ENCODE measurements at places on chromosomes 1 and 21.

- no peak for DNase-seq
Observed at GRCh38 chr1:67827688-67828087, 5.6 kb downstream of the GNG12 start.

DNA sequence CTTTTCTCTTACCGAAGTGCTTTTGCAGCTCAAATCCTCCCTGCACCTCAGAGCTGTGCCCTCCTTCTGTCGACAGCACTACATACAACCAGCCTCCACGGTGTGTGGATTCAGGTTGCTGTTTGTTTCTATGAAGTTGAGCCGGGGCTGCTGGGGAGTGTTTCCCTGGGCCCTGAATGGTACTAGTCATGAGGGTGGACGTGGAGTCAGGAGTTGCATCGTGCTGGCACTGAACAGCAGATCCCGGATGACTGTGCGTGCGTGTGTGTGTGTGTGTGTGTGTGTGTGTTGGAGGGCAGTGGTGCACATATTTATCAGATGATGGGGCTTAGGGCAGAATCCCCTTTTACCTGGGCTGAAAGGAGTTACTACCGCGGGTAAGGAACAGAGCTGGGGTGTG is 47.0 kb downstream of the ACTL8 start:
- no peak for DNase-seq

DNA sequence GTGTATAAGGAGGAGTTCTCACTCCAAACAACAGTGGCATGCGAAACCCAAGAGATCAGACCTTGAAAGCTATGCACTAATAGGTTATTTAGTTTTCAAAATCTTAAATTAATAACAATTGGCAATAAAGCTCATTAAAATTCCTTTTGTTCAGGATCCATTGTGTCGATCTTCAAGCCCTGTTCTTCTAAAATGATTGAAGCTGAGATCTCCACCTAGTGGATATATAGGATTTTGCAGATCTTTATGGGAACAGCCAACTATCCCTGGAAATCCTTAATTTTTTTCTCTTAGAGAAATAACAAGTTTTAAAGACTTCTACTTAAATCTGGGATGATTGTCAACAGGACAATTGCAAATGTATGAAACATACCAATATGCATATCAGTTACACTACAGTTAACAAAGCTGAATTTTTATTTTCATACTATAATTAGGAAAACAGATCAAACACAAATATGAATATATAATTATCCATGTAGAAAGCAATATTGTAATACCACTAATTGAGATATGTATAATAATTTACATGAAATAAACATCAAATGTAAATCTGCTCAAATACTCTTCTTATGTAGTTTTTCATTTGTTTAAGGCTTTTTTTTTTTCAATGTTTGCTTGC is 43.3 kb downstream of the LRRC53 start:
- DNase-seq: no peak

GRCh38 chr21:25459365-25459764 is 147.9 kb downstream of the MRPL39 start:
- no peak for DNase-seq

GRCh38 chr1:89622895-89623294 is 10.0 kb upstream of the LRRC8C start:
- no peak for DNase-seq

Data from ovary (tissue), 10 donors.